Forelimb muscle (tissue), 1 donor: ENCODE measurements at places on chromosomes 12 and 14. TPM values are rescaled to one million over a fixed set of nuclear protein-coding genes. Genes with fewer than 3 reads are reported as not detected.

- no peak for DNase-seq
Measured at GRCh38 chr12:2171672-2172426, 119.1 kb downstream of the CACNA1C start.

- no peak for DNase-seq
Measured at GRCh38 chr12:63894132-63894531, 49.6 kb downstream of the SRGAP1 start.

DNA sequence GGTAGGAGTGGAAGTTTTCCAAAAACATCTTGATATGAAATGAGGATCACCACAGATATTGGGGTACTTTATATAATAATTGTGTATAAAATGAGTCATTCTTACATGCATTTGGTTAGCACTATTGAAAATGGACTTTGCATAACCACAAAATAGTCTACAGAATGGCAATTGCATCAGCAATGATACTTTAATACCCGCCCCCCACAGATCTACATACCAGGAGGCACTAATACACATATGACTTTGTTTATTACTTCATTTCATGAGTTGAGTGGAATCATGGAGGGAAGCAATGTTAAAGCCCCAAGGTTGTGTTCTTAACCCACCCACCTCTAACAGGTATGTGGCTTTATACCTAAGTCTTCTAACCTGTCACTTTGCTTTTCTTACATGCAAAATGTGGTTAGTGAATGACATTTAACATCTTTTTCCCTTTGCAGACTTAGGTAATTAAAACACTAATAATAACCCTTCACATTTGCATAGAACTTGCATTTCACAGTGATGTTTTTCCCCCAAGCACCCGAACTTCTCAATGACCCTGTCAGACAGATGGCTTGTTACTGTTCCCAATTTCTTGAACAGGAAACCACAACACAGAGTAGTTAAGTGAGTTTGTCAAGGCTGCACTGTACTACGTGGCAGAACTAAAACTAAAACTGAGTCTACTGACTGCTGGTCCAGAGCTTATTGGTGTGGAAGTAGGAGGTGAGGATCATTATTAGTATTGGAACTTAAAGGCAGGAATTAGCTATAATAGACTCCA lies 101.9 kb downstream of the NPAS3 start:
- DNase-seq, result no peak

GRCh38 chr12:18224745-18225144 lies 36.6 kb upstream of the PIK3C2G start:
- DNase-seq, result no peak

DNA sequence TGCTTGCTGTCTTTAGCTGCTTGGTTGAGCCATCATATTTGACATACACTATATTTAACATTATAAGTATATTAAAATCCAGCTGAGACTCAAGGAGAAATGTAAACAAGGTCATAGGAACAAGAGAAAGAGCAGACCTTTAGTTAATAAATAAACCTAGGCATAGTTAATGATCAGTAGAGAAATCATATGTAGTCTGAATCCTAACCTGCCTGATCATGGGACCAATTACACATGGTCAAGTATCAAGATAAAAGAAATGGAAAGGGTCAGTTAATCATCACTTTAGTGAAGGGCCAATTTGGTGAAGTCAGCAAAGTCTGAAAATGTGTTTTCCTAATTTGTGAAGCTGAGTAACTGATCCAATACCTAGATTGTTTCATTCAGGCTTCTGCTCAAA lies 7.5 kb downstream of the RNF212B start:
- DNase-seq, result no peak

DNA sequence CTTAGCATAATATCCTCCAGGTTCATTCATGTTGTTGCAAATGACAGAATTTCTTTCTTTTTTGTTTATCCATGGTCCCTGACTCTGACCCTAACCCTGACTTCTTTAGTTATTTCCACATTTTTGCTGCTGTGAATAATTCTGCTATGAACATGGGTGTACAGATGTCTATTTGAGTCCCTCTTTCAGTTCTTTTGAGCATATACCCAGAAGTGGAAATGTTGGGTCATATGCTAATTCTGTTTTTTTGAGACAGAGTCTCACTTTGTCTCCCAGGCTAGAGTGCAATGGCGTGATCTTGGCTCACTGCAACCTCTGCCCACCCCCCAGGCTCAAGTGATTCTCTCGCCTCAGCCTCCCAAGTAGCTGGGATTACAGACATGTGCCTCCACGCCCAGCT lies 33.1 kb downstream of the KNTC1 start:
- DNase-seq, result no peak

DNA sequence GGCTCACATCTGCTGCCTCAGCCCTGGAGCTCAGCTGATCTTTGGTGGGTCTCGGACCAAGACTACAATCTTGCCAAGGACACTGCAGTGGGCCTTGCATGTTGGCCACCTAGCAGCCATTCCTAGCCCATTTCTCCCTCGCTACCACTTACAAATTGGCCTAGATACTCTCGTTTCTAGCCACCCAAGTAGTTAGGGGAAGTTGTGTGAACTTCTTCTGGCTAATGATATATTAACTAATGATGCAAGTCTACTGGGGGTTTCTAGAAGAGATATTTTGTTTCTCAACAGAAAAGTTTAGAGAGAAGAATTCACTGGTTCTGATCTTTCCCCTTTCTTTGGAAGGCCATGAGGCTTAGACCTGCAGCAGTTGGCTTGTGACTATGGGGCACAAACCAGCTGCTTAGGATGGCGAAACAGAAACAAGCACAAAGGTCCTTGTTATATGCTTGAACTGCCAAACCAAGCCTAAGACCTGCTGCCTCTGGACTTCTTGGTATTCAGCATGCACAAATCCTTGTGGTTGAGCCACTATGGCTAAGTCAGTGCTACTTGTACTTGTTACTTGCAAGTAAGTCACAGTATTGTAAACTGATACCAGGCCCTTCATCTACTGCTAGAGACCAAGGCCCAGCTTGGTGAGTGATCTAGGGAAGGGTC lies 30.5 kb upstream of the GPATCH2L start:
- DNase-seq, result no peak

DNA sequence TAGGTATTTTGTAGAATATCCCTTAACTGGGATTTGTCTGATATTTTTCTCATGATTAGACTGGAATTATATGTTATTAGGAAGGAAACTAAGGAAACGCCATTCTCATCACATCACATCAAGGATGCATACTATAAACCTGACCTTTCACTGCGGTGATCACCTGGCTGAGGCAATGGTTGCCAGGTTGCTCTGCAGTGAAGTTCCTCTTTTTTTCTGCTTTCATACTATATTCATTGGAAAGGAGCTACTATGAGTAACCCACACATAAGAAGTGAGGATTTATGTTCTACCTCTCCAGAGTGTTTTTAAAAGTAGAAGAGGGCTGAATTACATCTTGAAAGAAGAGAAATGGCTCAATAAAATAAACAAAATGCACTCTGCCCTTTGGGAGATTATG lies 31.0 kb upstream of the GRIP1 start:
- no peak for DNase-seq

- DNase-seq, result no peak
Measured at GRCh38 chr12:132398386-132398991, 69.1 kb upstream of the GALNT9 start.

DNA sequence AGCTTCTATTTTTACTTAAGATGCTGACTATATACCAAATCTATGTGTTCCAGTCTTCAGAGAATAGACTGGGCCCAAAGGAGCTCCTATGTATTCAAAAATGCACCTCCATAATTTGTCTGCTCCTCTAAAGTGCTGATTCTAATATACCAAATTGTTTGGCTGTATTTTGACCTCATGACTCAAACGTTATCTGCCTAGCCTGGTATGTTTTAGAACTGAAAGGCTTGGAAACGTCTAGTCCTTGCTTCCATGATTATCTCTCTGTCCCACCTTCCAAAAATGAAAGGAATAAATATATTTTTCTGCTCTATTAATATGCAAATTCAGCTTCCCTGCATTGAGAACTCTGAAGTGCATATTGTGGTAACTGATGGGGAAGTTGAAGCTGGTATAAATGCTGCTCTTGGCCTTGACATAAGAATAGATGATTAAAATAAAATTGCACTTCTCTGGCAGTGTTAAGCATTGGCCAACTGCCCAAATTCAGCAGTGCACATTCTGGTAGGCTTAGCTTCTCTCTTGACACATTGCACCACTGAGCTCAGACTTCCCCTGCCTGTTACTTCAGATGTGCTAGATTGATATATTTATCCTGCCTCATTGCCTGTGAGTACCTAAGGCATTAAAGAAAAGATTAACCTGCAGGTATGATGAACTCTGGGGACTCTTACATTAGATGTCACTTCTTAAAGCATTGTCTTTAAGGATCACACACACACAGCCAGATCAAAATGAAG lies 882.3 kb downstream of the RPS29 start:
- no peak for DNase-seq

GRCh38 chr12:32864731-32865130 lies 31.8 kb downstream of the PKP2 start:
- no peak for DNase-seq

DNA sequence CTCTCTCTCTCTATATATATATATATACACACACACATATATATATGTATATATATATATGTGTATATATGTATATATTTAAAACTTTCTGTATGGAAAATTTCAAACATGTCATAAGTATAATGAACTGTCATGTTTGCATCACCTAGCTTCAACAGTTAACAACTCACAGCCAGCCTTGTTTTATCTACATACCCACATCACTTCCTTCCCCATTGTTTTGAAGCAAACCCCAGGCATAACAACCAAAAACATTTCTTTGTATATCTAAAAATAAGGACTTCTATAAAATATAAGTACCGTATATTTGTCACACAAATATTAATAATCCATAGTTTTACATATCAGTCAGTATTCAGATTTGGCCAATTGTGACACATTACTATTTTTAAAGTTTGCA lies 57.4 kb downstream of the PAPOLA start:
- no peak for DNase-seq

- DNase-seq, result no peak
Measured at GRCh38 chr12:125072496-125072895, 7.3 kb downstream of the AACS start.

FSCB gene
- not detected for polyA plus RNA-seq

HSPB8 gene
- 269 TPM for polyA plus RNA-seq

CEBPE gene
- polyA plus RNA-seq, result 0.11 TPM

PLBD1 gene
- 20.0 TPM for polyA plus RNA-seq

KCNH5 gene
- polyA plus RNA-seq, result 0.05 TPM

BIN2 gene
- polyA plus RNA-seq, result 2.2 TPM

CCDC197 gene
- polyA plus RNA-seq, result 0.13 TPM

MIA2 gene
- polyA plus RNA-seq, result 15.3 TPM

EFS gene
- polyA plus RNA-seq, result 69.2 TPM
